Fibroblast of the aortic adventitia (primary cell): ENCODE measurements at places on chromosomes 7 and 10.

DNA sequence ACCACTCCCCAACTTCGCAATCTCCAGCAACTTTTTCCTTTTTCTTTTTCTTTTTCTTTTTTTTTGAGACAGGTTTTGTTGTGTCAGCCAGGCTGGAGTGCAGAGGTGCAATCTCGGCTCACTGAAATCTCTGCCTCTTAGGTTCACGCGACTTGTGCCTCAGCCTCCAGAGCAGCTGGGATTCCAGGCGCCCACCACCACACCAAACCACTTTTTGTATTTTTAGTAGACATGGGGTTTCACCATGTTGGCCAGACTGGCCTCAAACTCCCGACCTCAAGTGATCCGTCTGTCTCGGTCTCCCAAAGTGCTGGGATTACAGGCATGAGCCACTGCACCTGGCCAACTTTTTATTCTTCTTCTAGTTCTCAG is 55.0 kb downstream of the KIAA1549 start:
- no peak for DNase-seq

DNA sequence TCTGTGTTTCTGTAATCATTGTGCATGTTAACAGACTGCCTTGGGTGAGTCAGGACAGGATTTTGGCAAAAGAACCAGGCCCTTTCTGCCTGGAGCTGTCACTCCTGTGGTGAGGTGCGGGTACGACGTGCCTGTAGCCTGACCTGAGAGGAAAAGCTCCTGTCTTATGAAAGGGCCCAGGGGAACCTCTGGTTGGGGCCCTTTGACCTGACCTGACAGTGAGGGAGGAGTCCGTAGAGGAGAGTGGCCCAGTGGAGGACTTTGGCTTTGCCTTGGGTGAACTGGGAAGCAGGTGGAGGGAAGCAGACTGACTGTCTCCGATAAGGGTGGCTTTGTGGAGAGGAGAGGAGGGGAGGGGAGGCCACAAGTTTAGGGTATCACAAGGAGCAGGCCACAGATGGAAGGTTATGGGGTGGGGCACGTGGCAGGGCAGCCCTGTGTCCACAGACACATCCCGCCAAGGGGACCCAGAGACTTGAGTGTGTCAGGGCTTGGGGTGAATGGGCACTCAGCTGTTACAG is 6.9 kb downstream of the PFKP start:
- DNase-seq: no peak

- peak; percentile 29 for DNase-seq
Measured at GRCh38 chr7:40133561-40134427, 628 bp downstream of the MPLKIP start.

- DNase-seq: no peak
Measured at GRCh38 chr7:122626785-122627184, 72.1 kb downstream of the RNF133 start.

- peak; percentile 71 for DNase-seq
Measured at GRCh38 chr7:16918288-16918895, 36.6 kb upstream of the AGR3 start.

DNA sequence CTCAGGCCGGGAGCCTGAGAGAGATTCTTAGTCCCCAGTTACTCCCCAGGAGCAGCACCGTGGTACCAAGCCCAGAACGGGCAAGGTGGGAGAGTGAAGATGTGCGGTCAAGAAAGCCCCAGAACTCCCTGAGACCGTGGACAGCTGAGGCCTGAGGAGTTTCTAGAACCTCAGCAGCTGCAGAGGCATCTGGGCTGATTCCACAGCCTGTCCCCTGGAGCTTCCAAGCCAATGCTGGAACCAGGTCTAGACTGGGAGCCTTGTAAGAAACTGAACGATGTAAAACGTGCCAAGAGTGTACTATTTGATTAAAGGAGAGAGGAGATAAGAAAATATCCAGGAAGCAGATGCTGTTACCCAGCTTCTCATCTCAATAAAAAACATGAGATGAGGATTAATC is 366.3 kb downstream of the TNS3 start:
- DNase-seq: no peak

- DNase-seq: no peak
Measured at GRCh38 chr7:25385506-25386136, 157.3 kb upstream of the NPVF start.

DNA sequence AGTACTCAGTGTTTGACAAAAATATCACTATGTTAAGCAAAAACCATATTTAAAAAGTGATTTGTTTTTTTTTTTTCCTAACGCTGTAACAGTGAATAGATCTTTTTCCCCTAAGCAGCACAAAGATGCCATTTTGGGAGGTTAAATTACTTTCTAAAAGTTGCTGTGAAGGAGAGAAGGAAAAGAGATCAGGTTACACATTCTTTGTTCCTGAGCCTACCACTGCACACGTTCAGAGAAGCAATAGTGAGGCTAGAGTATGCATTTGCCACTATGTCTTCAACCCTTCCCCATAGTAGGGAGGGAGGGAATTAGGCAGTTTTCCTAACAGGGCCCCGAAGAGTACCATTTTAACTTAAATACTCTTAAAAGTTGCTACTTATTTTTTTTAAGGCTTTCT is 38.9 kb downstream of the BMPR1A start:
- DNase-seq: peak; percentile 84

DNA sequence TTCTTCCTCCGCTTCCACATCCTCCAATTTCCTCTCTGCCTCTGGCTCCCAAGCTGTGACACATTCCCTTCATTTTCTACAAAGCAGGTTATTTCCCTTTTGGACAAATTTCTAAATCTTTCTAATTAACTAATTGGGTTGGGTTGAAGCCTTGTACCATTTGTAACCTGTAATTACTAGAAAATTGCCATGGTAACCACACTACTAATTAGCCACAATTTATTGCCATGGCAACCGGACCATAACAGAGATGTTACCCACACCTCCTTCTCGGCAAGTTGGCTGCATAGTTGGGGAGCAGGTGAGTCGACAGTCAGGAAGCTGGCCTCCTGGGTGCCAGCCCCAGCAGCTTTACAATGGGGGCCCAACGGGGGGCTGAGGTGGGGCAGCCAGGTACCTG is 61.6 kb downstream of the GOLGA7B start:
- DNase-seq: no peak
